ENCODE measurements at places on chromosomes 7 and 10.

DNA sequence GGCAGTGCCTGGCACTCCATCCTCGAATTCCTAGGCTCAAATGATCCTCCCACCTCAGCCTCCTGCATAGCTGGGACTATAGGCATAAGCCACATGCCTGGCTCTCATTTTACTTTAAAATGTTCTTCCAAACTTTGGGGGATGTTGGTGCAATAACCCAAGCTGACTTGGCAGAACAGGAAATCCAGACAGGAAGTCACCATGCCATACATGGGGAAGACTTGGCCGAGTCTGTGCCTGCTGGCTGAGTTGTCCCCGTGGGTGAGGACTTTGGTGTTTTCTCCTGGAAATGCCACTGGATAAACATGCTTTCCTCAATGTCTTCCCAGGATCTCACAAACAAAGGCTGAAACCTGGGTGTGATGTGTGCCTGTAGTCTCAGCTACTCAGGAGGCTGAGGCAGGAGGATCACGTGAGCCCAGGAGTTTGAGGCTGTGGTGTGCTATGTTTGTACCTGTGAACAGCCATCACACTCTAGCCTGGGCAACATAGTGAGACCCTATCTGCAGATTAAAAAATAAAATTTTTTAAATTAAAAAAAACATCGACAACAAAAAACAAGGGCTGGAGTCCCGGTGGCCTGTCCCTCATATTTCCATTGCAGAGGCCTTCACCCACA is 19.8 kb downstream of the HKDC1 start:
- no peak for DNase-seq

DNA sequence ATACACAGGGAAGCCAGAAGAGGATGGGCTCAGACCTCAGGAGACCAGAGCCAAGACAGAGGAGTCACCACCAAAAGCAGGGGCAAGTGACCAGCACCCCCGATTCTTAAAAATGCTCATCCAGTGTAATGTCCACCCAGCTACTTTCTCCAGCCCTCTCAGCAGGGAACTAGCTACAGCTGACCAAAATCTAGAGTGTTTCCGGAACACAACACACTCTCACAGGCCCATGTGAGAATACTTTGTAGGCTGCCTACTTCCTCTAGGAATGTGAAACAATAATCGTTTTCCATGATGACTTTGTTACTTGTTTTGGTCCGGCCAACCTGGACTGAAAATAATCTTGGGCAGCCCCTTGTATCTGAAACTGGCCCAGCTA is 14.5 kb downstream of the PSAP start:
- no peak for DNase-seq

- DNase-seq = peak; percentile 77
Measured at GRCh38 chr10:133308421-133309099, at the start of the genes TUBGCP2 and ZNF511. Gene TUBGCP2, minus strand, starts transcription at chr10:133308872. Its CDS starts 5,931 bp downstream, at chr10:133302941. Gene ZNF511, plus strand, starts transcription at chr10:133308914. Its CDS starts 30 bp downstream, at chr10:133308944.

GRCh38 chr7:138325434-138325833 is 134.6 kb upstream of the TRIM24 start:
- no peak for DNase-seq

- DNase-seq = no peak
Measured at GRCh38 chr10:127041552-127041951, 136.3 kb downstream of the DOCK1 start.

GRCh38 chr7:94395141-94396036 is 694 bp downstream of the COL1A2 start:
- no peak for DNase-seq

DNA sequence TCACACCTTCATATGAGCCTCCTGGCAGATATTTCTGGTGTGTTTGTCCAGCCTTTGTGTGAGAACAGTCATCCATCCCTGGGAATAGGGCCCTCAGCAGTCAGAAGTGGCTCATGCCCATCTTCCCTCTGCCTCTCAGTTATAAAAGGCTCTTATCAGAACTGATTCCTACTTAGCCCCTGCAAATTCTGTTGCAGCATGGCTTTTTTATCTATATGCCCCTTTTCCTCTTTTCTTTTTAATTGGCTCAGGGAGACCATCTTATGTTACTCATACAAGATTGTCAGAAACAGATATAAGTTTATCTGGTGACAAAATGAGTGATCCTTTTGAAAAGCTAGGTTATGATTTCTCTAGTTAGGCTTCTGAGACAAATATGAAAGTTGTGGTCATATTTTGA is 194.1 kb downstream of the CREB5 start:
- no peak for DNase-seq

DNA sequence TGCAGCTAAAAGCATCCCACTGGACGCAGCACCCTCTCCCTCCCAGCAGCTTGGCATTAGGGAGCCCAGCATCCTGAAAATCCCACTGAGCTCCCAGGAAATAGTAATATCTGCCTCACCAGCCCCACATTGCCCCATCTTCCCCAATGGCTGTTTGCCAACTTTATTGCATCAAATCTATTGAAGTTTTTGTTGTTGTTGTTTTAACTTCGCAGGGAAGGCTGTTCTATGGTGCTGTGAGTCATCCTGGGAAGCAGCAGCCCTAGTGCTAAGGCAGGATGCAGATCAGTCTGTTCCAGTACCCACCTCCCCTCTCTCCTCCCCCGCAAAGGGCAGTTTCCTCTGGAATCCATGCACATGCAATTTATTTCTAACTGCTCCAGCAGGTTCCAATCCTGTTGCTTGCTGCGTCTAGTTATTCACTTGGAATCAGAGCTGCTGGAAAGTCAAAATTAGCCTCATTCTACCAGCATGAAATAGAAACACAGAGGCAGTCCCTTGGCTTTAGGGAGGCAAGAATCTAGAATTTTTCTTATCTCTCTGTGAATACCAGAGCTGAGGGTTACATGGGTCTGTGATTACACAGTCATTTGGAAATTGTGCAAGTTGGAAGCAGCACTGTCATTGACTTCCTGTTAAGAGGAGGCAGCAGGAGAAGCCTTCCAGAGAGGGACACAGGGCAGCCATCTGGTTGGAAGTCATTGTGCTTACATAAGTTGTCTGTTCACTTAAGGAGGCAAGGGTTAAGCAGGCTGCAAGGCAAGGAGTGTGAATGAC is 115.9 kb upstream of the CACUL1 start:
- no peak for DNase-seq

DNA sequence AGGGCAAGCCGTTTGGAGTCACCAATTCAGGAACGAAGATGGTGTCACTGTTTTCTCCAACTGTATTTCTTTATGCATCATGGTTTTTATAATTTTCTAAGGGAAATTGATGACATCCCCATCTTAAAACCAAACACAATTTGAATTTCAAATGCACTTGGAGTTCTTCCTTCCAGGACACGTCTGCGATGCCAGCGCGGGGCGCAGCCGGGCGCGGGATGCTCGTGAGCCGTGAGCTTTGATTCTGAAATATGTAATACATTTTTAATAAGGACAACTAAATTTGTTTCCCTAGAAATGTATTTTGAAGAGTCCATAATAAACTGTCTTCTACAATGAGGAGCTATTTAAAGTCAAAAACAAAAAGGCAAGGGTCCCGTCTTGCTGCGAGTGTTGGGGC is 492.1 kb downstream of the DNAJB6 start:
- no peak for DNase-seq

DNA sequence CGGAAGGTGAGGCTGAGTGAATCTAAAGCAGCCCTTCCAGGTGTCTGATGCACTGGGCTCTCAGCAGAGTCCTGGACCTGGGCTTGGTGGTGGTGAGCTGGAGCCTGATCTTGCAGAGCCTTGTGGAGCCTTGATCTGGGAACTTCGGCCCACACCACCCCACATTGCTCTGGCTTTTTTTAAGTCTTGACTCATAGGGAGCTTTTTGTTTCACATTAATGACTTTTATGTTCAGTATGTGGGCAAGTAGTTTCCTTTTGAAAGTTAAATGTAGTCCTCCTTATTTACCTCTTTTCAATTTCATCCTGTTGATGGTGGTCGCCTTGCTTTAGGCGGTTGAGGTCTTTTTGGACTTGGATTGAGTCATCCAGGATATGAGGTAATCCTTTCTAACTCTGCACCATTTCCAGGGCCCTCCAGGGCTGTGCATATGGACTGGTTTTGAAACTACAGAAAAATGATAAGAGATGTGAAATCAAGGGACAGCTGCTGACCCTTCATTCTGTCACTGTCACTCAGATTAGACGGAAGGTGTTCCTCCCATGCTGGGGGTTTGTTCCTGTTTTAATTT is 2.9 kb upstream of the NRAP start:
- DNase-seq = no peak

GRCh38 chr7:28190077-28190710 is 9.6 kb upstream of the JAZF1 start:
- no peak for DNase-seq

- no peak for DNase-seq
Measured at GRCh38 chr10:102514487-102515311, 10.9 kb downstream of the SUFU start.

- no peak for DNase-seq
Measured at GRCh38 chr10:130631142-130632096, 495.2 kb downstream of the GLRX3 start.

DNA sequence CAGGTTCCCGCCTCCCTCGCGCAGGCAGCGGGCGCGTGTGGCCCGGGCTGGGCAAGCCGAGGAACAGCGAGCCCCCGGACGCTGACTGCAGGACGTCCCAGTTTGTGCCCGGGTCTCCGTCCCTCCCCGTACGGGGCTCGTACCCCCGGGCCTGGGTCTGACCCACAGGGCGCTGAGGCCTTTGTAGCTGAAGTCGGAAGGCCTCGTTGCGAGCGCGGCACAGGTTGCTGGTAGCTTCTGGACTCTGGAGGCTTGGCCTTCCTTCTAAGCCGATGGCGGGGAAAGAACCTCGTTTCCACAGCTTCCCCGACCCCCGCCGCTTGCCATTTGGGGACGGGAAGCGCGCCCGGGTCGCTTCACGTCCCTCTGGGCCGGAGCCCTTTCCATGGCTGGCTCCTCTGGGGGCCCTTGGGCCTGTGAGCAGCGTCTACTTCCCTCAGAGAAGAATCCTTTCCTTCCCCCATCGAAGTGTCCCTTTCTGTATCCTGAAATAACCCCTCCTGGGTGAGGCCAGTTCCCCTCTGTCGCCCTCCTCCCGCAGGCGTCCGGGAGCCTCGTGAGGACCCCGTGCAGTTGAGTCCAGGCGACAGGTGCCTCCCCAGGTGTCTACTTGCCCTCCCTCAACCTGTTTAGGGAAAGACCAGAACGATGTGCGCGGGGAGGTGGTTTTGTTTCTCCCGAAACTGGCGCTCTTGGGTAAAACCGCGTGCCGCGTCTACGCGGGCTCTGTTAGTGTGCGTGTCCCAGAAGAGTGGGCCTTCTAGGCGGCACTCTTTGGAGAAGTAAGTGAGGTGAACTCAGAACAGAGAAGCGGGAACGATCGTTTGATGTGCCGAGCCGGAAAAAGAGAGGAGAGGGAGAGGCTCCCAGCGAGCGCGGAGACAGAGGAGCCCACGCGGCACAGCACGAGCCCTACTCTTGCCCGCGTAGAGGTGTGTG is 9.3 kb downstream of the EVX1 start:
- DNase-seq = no peak

DNA sequence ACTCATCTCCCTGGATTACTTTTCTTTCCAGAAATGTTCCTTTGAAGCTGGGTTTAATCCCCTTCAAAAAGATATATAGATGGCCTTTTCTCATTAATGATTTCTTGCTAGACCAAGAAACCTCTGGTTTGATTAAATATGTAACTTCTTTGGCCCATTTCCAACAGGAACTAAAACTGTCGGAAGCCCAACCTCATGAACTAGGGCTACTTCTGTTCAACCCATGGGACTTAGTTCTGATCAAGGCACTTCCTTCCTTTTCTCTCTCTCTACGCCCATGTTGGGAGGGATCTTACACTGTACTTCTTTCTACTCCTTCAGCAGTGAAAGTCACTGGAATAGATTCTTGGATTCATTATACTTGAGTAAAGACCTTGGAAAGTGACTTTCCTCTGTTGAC is 83.6 kb downstream of the TMEM106B start:
- DNase-seq = no peak
